ENCODE measurements at places on chromosomes 13 and 19.

- no peak overlapping the region for H3K27ac ChIP-seq
- no peak for DNase-seq
- peaks cover 36% of the 10 kb centered on the region for H3K27me3 ChIP-seq
- peaks cover 6% of the 10 kb centered on the region for H3K4me1 ChIP-seq
- H3K4me3 ChIP-seq, result no peak overlapping the region
These were observed 348.5 kb upstream of the ARGLU1 start for GRCh38 chr13:106916329-106916976.

- H3K4me1 ChIP-seq, result no peaks in the 10 kb centered on the region
- DNase-seq, result no peak
- H3K27me3 ChIP-seq, result peaks cover 6% of the 10 kb centered on the region
- H3K4me3 ChIP-seq, result no peak overlapping the region
- H3K36me3 ChIP-seq, result no peaks in the 10 kb centered on the region
These were observed 56.4 kb upstream of the MBNL2 start for GRCh38 chr13:97165502-97166425.

GRCh38 chr13:27959976-27960361, 9.1 kb downstream of the CDX2 start:
- no peak overlapping the region for H3K27ac ChIP-seq
- H3K4me3 ChIP-seq, result peak overlapping the region; percentile 77
- H3K36me3 ChIP-seq, result no peaks in the 10 kb centered on the region
- H3K27me3 ChIP-seq, result peaks cover 89% of the 10 kb centered on the region

GRCh38 chr13:43132911-43133310, 109.5 kb downstream of the DNAJC15 start:
- no peaks in the 10 kb centered on the region for H3K36me3 ChIP-seq
- H3K27me3 ChIP-seq, result peaks cover 7% of the 10 kb centered on the region
- H3K27ac ChIP-seq, result no peak overlapping the region
- DNase-seq, result no peak
- H3K4me3 ChIP-seq, result no peak overlapping the region

GRCh38 chr19:19554074-19555023, 16.3 kb downstream of the CILP2 start:
- no peaks in the 10 kb centered on the region for H3K27me3 ChIP-seq
- H3K4me3 ChIP-seq, result no peak overlapping the region
- DNase-seq, result peak; percentile 79
- no peak overlapping the region for H3K27ac ChIP-seq
- H3K4me1 ChIP-seq, result peaks cover 5% of the 10 kb centered on the region
